ENCODE measurements at places on chromosomes 4 and X. TPM values are rescaled to one million over a fixed set of nuclear protein-coding genes. Genes with fewer than 3 reads are reported as not detected.

DNA sequence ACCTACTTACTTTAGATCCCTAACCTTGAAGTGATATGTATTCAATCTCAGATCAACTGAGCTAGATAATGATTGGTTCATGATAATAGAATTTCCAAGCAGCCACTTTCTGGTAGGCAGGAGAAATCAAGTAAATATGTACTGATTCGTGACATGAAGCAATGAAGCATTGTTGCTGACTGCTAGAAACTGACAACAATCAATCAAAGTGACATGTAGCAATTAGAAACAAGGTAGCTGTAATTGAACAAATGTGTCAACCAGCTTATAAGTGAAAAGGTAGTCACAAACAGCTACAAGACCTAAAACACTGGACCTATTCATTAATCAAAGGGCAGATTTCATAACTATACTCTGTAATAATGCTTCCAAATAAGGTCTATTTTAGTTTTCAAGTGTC is 62.4 kb downstream of the PABPC4L start:
- no peak for DNase-seq

Gene PCDH18
- 0.49 TPM for total RNA-seq

GRCh38 chr4:48227662-48228061 is 42.0 kb downstream of the TEC start:
- DNase-seq = no peak

DNA sequence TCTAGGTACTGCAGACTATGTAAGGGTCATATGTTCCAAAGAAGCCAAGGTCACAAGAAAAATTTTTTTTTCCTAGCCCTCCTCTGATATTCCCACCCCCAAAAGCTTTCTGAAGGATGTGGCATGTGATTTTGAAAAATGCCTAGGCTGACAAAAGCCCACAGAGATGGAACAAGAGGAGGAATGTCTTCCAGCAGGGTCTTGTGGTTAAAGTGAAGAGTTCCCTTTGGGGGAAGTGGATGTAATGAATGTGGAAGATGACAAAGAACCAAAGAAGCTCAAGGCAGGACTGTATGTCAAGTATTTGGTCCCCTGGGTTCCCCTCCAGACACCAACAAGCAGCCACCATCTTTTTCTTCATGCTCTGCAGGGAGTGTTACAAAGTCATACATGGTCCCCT is 268.8 kb downstream of the BCOR start:
- DNase-seq = no peak

Gene AFM
- total RNA-seq = 4.1 TPM

GRCh38 chrX:46838974-46839480 is 2.2 kb downstream of the RP2 start:
- no peak for DNase-seq

- DNase-seq = no peak
These were observed 9.7 kb upstream of the NSG1 start for GRCh38 chr4:4377191-4377590.

GRCh38 chr4:182448281-182449151 is 205.3 kb downstream of the TENM3 start:
- peak; percentile 92 for DNase-seq

Gene BTK
- total RNA-seq = not detected

Gene ARX
- 0.52 TPM for total RNA-seq

DNA sequence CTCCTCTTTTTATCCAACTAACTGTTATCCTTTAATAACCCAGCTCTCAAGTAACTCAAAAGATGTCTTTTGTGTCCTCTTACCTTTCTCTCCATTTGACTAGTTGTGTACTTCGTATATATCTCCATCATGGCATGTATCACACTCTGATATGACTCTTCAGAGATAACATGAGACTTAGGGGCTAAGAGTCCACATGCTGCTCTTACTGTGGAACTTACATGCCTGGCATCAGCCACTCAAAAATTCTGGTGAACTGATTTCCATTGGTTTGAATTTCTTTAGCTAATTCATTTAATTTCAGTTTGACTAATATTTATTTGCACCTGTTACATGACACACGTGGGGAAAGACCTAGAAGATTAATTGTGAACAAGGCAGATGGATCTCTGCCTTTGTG is 317.3 kb downstream of the HS3ST1 start:
- no peak for DNase-seq

GRCh38 chr4:147388018-147388417 is 92.9 kb upstream of the EDNRA start:
- DNase-seq = no peak

- no peak for DNase-seq
These were observed 1129.6 kb downstream of the STPG2 start for GRCh38 chr4:97013711-97014110.

DNA sequence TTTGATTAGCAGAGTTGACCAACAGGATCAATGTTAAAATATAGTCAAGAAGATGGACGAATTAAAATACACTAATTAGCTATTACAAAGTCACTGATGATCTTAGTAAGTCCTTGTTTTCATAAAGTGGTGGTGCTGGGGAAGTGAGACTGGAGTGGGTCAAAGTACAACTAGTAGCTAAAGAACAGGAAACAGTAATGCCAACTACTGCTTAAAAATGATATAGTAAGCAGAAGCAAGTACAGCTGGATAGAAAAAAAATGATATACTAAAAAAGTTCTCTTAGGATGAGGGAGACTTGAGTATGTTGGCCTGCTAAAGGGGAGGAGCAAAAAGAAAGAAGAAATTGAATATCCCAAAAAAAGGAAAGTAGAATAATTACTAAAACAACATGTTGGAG is 580.8 kb upstream of the FTHL17 start:
- DNase-seq = no peak

DNA sequence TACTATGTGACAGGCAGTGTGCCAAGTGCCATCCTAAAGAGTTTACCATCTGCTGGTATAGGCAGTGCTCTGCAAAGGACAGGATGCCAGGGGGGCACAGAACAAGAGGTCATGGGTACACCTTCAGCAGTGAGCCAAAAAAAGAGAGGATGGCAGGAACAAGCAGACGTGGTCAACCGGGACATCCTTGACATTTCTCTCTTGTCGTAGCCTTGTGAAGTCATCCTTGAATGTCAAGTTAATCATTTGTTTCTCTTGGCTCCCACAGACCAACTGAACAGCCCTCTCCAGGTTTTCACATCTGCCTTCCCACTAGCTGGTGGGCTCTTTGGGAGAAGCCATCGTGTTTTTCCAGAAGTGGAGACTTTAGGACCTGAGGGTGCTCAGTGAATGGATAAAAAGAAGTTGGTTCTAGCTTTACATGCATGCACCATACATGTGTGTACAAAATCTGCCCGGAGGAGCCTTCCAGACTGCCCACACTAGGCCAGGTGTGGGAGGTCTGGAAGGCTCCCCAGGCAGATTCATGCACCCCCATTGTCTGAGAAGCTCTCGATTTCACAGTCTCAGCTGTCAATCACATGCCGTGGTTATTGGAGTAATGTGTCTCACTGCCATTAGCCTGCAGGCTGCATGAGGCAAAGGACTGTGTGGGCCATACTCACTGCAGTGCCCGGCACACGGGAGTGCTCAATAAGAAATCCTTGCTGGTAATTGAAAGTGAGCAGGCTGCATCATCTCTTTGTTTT is 16.4 kb downstream of the PNMA6F start:
- DNase-seq = no peak

Gene CXCL5
- total RNA-seq = 0.21 TPM

Gene CT45A10
- total RNA-seq = not detected

DNA sequence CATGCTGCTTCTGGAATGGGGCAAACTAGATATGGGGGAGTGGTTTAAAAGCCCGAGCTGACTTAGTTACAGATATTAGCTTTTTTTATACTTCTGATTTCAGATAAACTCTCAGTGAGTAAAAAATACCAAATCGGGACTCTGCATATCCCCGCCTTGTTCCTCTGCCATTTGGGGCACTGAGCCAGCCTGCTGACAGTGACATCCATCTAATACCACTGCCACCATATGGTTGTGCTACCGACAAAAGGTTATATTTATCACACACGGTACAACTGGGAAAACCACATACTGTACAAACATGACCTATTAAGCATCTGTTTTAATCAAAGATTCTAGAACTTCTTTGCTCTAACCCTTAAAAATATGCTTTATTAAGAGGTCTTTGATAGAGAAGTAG is 78.7 kb downstream of the GALNT7 start:
- no peak for DNase-seq

GRCh38 chr4:16139066-16139945 is 55.5 kb upstream of the PROM1 start:
- DNase-seq = no peak

Gene ARMCX4
- 5.0 TPM for total RNA-seq

DNA sequence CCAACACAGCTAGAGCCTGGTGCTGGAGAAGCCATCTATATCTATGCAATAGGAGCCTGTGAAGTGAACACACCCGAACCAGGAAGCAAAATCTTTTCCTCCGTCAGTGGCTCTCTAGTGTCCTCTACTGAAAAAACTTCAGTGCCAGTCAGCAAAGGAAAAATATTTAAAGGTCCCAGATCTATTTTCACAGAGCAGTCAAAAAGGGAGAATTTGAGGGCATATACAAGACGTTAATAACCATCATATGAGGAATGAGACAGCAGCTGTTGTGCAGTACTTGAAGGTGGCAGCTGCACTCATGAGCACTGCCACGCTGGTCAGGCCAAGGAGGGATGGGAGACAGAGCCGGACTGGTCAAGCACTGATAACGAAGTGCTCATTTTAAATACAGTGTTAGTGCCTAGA is 14.4 kb downstream of the MCUB start:
- DNase-seq = peak; percentile 35

DNA sequence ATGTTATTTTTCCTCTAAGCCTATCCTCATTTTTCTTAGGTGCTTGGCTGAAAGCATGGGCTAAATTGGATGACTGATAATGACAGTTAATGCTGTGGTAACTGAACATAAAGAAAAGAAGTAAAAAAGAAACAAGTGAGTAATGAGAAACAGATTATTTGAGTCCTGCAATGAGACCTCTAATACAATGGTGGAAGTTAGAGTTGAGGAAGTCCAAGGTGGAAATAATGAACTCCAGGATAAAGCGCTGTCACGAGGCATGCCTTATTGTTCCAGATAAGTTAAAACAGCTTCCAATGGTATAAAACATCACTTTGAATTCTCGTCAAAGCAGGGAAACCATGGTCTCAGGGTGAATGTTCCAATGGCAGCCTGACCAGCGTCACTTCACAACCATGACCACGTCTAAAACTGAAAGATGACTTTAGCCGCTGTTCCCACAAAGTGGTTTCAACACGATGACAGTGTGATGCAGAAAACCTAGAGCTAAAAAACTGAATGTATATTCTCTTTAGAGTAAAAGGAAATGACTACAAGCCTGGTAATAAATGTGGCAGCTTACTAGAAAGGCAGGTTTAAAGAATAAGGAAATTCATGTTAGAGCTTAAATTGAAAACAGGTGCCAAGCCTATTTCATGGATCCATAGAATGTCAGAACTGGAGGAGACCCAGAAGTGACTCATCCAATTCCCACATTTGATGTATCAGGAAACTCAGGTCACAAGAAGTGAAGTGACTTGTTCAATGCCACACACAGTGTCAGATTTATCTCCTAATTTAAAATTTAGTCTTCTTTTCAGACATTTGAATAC is 202.6 kb upstream of the GYPA start:
- no peak for DNase-seq

DNA sequence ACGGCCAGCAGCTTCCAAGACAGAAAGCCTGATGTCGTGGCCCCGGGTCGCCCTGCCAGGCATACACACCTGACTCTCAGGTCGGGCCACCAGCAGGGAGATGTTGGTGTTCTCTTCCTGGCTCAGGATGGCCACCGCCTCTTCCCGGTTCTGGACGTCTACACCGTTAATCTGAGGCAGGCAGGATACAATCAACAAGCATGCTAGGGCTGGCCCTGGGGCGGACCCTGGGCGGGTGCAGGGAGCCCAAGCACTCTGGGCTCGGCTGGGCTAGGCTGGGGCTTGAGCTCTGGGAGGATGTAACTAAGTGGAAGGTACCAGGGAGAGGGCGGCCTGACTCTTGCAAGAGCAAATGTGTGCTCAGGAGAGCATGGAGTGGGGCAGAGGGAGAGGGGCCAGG is 11.0 kb downstream of the SSR4 start:
- no peak for DNase-seq

DNA sequence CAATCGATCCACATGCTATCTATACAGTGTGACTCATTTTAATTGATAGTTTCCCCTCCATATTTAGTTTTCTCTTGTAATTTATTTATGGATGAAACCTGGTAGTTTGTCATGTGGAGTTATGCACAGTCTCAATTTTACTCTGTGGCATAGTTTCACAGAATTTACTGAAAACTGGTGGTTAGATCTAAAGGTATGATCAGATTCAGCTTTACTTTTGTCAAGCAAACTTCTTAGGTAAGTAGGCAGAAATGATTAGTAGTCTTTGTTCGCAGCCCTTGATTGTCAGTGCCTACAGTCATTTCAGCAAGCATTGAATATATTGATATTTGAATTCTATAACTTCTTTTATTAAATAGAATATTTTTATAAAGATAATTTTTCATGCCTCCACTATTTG is 2.5 kb downstream of the ADD1 start:
- no peak for DNase-seq

DNA sequence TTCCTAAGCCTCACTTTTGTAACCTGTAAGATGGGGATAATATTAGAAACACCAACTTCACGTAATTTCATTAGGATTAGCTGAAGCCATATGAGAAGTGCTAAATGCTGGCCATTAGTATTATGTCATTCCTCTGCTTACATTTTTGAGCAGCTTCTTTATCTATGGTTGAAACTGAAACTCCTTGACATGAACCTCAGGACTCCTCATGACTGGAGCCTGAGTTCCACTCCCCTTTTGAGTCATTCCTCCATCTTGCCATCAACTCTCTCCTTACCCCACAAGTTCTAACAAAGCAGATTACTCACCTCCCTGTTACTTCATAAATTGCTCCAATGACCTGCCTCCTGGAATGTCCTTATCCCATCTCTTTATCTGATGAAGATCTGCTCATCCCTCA is 123.2 kb upstream of the KCNIP4 start:
- DNase-seq = no peak

Gene BEX5
- not detected for total RNA-seq

DNA sequence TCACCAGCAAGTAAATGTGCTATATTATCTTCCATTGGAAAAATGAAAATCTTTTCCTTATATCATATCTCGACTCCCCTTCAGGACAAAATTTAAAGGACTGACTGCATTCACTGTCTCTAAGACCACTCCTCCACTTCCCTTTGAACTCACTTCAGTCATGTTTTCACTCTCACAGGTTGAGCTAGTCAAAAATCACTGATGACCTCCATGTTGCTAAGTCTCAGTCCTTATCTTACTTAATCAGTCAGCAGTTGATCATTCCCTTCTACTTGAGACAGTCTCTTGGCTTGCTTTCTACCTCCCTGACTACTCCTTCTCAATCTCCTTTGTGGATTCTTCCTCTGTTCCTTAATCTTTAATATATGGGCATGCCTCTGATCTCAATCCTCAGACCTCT is 117.0 kb upstream of the LSM6 start:
- no peak for DNase-seq

Gene PSMD10
- 41.1 TPM for total RNA-seq

Measured in Caco-2 (cell line).